GM18507 (cell line): ENCODE measurements at places on chromosomes 1 and 21.
A peak's percentile ranks its signal among the peaks of the same experiment; 100 is the strongest.

GRCh38 chr1:50796272-50796671 lies 163.8 kb downstream of the FAF1 start:
- DNase-seq = no peak

DNA sequence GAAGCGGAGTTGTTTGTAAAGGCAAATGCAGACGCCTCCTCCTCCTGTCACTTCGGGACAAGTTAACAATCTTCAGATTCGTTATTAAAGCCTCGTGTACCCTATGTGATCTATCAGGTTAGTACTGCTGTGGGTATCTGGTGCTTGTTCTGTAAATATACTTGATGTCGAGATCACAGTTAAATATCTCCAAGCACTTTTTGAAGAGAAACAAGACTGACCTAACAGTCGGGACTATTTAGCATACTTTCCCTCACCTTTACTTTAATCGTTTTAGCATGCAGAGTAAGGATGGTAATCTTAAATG lies 710 bp downstream of the KLHL20 start:
- no peak for DNase-seq

GRCh38 chr1:229768232-229768631 lies 142.2 kb downstream of the URB2 start:
- no peak for DNase-seq

- DNase-seq = no peak
Observed at GRCh38 chr1:162151900-162152829, 82.7 kb downstream of the NOS1AP start.

- DNase-seq = no peak
Observed at GRCh38 chr1:35726450-35727433, 8.1 kb upstream of the C1orf216 start.

DNA sequence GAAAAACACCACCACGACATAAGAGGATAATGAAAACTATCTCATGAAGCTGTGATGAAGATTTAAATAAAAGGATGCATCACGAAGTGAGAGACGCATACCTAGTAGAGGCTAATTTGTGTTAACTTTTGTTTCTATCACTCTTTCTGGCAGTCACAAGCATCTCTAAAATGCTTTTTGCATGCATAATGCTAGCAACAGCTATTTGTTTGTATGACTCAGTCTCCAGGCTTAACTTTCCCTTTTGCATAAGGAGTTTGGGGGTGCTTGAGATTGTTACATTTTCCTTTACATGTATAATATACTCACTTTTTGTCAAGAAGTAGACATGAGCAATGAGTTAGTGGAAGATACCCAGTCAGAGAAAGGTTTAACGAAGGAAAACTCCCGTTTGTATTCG lies 385.4 kb downstream of the DISC1 start:
- no peak for DNase-seq

GRCh38 chr1:47574451-47575165 lies 136.8 kb downstream of the FOXD2 start:
- no peak for DNase-seq

DNA sequence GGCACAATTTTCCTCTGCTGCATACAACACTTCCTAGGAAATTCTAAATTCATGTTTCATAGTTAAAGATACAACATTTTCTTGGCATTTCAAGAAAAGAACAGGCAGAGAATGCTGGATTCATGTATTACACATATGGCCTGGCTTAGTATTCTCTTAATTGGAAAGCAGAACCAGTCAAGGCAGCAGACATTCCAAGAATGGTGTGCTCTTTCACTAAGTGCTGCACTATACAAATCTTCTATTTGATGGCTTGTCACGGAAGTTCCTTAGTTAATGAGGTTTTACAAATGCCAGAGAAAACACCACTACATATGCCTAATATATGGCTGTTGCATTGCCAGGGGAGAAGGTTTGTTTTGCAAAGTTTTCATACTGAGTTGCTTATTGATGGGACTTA lies 80.8 kb upstream of the DYNLT5 start:
- DNase-seq = no peak

DNA sequence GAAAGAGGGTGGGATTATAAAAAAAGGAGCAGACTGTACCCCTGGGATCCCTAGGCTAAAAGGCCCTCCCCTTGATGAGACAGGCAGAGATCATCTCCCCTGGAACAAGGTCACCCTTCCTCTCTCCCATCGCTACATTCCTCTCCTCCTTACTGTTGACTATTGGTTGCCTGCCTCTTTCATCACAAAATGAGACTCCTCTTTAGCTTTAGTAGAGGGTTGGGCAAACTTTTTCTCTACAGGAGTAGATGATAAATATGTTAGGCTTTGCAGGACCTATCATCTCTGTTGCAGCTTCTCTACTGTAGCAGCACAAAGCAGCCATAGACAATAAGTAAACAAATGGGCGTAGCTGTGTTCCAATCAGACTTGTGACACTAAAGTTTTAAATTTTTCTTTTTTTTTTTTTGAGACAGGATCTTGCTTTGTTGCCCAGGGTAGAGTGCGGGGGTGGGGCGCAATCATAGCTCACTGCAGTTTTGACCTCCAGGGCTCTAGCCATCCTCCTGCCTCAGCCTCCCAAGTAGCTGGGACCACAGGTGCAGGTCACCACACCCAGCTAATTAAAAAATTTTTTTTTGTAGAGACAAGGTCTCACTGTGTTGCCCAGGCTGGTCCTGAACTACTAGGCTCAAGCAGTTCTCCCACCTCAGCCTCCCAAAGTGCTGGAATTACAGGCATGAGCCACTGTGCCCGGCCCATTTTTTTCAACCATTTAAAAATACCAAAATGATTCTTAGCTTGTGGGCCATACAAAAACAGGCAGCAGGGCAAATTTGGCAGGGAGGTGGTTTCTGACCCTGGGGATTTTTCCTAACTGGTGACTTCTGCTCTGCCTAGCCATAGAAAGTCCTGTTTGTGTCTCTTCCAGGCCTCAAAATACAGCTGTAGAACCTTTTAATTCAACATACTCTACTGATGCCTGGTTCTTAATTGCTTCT lies 15.1 kb downstream of the MCL1 start:
- no peak for DNase-seq

DNA sequence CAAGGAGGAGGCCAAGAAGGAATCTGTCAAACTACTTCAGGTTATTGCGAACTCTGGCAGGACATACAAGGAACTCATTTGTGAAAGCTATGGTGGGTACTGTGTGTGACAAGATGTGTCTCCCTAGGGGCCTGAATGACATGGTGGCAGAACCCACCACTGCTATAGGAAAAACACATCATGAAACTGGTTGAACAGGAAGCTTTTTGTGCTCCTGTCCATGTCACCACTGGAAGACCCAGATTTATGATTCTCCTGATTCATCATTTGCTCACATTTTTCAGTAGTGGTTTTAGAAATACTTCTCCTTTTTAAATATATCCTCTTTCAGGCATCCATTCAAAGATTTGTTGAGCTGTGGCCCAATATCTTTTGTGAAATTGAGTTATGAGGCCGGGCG lies 23.6 kb downstream of the ARMH1 start:
- no peak for DNase-seq

GRCh38 chr1:42358791-42359190 lies 21.8 kb upstream of the RIMKLA start:
- no peak for DNase-seq

DNA sequence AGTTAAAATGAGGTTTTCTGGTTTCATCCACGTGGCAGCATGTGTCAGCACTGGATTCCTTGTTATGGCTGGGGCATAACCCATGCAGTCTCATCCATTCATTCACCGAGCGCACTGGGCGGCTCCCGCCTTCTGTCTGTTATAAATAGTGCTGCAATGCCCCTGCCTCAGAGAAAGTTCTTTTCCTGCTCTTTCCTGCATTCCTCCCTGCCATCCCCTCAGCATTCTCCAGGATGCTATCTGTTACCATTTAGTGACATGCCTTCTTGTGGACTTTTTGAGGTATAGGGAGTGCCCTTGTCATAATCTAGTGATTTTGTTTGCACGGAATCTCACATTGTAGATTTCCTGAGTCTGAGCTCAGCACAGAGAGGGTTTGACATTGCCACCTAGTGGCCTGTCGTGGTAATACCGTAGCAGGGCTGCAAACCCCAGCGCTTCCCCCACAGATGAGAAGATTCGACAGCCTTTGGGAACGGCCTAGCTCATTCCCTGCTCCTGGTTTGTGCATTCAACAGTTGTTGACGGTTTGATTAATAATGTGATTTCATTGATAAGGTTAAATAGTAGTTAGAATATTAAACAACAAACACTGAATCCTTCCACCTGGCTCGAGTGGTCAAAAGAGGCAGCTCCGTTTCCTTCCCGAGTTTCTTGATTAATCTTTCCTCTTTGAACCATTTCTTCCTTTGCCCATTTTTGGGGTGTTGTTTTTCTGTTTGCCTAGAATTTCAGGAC lies 46.3 kb downstream of the UMODL1 start:
- peak; percentile 62 for DNase-seq

- no peak for DNase-seq
Observed at GRCh38 chr1:206040328-206040727, 12.6 kb upstream of the RHEX start.

- no peak for DNase-seq
Observed at GRCh38 chr1:214360525-214361164, 79.7 kb downstream of the SMYD2 start.

- DNase-seq = no peak
Observed at GRCh38 chr1:194442901-194443575, 1256.6 kb upstream of the B3GALT2 start.

GRCh38 chr21:40615505-40616376 lies 231.2 kb downstream of the DSCAM start:
- DNase-seq = no peak

DNA sequence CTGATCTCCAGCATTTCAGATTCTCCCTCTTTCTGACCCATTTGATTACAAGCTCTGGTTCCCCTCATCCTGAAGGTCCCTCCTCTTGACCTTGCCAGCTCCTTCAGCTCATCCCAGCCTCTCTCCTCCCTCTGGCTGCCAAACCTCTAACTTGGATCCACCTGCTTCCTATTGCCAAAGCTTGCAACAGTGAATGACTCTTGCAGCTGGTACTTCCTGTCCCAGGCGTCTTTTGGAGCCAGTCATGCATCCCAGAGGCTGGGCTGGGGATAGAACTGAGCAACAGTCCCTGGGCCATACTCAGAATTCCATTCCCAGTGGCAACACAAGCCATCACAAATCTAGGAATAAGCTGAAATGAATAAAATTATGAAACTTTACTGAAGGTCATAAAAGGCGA lies 27.7 kb upstream of the SPOCD1 start:
- no peak for DNase-seq

GRCh38 chr1:240073097-240073496 lies 18.6 kb upstream of the FMN2 start:
- DNase-seq = no peak

- DNase-seq = no peak
Observed at GRCh38 chr21:41891132-41891531, 12.0 kb upstream of the PRDM15 start.

DNA sequence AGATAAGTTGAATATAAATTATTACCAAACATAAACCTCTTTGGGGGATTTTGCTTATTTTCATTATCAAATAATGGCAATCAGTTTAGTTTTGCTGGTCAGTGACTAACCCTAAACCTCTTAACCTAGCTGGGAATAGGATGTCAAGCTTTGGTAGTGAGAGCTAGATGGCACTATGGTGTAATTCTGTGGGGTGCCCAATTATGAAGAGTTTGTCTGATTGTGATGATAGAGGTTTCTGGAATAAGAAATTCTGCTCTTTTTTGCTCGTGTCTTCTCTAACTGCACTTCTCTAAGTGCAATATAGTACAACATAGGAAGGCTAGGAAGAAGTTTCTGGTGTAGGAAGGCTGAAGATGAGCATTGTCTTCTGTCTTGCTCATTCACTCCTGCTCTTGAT lies 59.8 kb downstream of the XCL1 start:
- no peak for DNase-seq

GRCh38 chr1:172761581-172762486 lies 102.9 kb downstream of the FASLG start:
- DNase-seq = no peak

DNA sequence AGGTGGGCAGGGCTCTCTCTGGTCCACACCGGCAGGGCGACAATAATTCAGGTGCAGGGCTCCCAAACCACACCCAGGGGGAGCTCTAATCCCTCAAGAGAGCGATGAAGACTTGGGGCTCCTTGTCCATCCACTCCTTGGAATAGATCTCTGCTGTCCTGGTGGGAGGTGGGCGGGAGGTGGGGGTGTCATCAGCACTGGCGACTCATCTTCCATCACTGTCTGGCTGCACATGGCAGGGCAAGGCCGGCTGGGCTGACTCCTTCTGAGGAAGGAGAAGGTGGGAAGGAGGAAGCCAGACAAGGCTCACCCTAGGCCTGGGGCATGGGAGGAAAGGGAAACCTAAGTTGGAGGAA lies 29.3 kb downstream of the TNNT2 start:
- DNase-seq = peak; percentile 29

DNA sequence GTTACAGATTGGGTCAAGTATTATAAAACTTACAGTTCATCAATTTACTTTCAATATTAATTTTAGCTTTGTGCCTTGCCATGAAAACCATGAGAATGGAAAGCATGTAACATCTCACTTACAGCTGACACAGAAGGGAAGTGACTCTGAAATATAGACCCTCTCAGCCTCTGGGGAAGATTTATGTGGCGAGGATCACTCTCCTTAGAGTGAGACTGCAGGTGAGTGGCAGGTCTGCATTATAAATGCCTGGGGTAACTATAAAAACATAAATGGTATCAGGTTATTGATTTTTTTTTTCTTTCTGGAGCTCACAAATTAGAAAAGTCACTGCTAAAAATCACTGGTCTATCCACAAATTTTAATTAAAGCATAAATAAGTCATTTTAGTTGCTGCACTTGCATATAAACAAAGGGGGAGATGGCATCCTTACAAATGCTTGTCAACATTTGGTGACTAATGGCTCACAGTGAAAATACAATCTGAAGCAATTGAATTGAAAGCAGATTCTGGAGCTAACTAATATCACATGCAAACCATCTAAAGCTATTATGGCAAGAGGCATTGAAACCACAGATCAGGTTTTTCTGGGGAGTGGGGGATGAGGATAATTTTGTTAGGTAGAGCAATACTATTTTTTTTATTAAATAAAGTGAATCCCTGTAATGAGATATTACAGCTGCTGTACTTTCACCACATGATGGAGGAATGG lies 200.9 kb downstream of the TM2D1 start:
- DNase-seq = no peak

- DNase-seq = no peak
Observed at GRCh38 chr1:9275161-9275560, 17.5 kb upstream of the SPSB1 start.

- no peak for DNase-seq
Observed at GRCh38 chr21:15255261-15255660, 190.5 kb upstream of the NRIP1 start.

GRCh38 chr21:42013931-42014330 lies 3.8 kb upstream of the ZBTB21 start:
- no peak for DNase-seq
